ENCODE measurements at places on chromosomes 1 and 21.

DNA sequence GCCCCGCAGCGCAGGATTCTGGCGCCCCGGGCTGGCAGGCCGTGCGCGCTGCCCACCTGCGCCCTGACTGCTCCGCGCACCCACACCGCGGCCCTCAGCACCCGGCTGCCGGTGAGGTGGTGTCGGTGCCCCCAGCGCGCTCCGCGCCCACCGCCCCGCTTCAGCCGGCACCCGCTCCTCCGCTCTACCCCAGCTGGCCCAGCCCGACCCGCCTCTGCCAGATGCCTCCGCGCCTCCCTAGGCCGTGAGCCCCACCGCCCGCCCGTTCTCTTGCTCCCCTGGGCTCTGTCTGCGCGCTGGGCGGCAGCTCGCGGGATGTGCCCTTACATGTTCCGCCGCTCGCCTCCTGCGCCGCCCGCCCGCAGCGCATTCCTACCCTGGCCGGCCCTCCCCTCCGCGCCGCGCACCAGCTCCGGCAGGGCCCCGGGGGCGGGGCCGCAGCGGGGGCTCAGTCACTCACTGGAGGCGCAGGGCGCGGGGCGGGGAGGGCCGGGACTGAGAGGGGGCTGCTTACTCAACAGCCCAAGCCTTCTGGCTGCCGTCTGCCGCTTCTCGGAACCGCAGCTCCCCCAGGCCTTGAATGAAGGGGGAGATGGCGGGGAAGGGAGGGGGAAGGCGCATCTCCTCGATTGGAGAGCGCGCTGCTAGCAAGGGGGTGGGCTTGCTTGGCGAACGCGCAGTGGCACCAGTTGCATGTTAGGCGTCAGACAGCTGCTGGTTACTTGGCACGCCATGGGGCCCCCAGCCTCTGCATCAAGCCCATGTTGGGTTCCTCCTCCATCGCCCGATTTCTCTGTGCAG is at the start of gene PHLDA3:
Gene PHLDA3, minus strand, starts transcription at position 345 of the 801 bp plus-strand sequence. CDS start 402 bp downstream, outside the sequence.
- DNase-seq: peak; percentile 93

DNA sequence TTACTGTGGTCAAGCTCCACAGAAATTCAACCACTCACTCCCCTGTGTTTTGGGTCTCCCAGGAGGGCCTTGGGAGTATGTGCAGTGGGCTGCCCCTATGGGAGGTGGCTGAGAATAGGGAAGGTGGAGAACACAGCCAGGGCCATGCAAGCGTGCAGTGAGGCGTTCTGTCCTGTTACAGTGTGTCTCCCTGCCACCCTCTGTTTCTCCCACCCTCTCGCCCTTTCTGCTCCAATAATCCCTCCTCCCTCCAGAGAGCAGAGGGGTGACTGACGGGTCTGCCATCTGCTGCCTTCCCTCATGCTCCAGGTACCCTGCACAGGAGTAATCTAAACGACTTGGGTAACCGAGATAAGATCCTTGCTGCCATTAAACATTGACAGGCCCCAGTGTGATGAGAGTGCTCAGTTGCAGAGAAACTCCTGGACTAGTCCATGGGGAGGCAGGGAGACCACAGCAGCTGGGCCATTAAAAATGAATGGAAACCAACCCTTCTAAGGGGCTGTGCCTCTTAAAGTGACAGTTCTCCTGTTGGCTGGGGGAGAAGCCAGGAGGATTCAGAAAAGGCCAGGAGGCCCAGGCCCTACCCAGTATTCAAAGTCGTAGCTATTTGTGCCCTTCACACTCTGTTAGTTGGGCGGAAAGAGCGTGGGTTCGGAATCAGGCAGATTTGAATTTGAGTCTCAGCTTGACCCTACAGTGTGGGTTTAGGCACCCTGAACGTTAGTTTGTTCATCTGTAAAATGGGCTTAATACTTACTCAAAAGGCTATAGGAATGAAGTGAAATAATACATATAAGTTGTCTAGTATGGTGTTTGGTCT is 22.4 kb upstream of the BTG2 start:
- DNase-seq: no peak

DNA sequence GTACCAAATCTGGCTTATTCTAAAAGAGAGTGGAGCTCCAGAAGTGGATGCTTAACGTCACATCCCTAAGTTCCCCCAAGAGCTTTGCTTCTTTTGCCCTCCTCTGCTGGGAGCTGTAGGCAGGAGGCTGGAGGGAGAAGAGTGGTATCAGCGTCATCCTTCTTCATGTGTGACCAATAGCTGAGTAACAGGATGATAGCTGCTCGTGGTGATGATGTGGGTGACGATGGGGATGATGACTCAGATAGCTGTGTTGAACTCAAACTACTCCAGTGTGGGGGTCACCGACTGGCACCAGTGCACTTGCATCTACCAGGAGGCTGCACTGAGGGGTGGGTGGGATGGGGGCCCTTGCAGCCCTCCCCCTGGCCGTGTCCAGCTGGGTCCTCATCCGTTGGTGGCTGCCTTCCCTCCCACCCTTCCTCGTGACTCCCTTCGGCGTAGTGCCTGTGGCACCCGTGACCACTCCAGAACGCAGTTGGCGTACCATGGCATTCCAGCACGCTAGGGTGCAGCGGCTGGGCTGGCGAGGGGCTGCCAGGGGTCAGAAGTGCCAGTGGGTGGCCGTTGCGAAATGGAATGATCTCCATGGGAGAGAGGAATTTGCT is 1.1 kb downstream of the IGFN1 start:
- DNase-seq: peak; percentile 75

DNA sequence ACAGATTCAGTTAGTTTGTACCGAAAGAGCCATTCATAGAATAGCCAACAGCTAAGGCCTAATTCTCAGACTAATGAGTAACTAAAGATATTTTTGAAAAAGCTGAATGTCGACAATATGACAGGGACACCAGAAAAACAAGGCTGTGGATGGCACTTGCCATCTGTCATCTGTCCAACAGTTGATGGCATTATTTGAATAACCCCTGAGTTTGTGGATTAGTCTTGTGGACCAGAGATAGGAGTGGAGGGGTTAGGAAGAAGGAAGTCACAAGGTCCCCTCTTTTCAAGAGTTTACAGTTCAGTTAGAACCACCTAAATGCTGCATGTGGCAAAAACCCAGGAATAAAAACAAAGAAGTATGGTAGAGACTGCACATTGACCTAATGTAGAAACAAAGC is 356.5 kb upstream of the DUSP10 start:
- no peak for DNase-seq

GRCh38 chr1:85259118-85259911 is at the start of gene C1orf52:
C1orf52 (minus strand) TSS chr1:85259662; CDS start chr1:85259633, 29 bp downstream.
- DNase-seq: peak; percentile 90

GRCh38 chr1:53321776-53322602 is 5.9 kb downstream of the LRP8 start:
- DNase-seq: no peak

- peak; percentile 73 for DNase-seq
These were observed at the start of gene DNAH14 for GRCh38 chr1:224929335-224930237. DNAH14 (plus strand) TSS chr1:224929675; CDS start chr1:224952703, 23,028 bp downstream.

GRCh38 chr1:171916315-171916771 is 75.0 kb downstream of the DNM3 start:
- DNase-seq: no peak

- DNase-seq: no peak
These were observed 926 bp downstream of the MRPL55 start for GRCh38 chr1:228108055-228108690.

GRCh38 chr1:156129687-156130577 is 15.4 kb downstream of the LMNA start:
- DNase-seq: peak; percentile 98

DNA sequence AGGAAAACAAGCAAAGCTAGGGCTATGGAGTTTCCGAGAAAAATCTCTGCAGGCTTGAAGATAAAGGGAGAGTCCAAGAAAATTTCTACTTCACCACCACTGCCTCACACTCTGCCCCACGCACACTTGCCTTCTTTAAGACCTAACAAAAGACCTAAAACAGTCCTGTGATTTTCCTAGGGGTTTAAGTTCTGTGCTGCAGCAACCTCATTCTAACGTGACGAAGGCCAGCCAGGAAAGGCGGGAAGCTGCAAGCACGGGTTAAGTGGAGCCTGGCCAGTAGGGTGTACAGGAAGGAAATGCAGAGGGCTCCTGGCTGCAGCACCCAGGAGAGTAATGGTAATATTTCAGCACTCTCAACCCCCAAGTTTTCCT is 1.5 kb downstream of the SPATA6 start:
- peak; percentile 8 for DNase-seq

- DNase-seq: peak; percentile 91
These were observed 125.9 kb downstream of the MAST2 start for GRCh38 chr1:45929257-45929687.

DNA sequence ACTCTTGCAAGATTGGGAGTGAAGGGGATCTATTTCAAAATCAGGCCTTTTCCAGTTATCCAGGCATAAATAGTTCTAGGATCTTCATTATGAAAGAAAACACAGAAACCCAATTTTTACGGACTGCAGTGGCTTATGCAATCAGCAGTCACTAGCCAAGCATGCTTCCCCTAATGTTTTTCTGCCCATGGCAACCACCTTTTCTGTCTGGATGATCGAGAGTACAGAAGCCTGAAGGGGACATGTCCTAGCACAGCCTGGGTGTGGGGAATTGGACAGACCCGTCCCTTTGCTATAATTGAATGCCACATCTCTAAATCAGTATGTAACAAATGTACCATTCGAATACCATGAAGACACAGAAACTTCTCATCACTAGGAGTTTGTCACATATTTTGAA is 29.8 kb upstream of the NCAM2 start:
- DNase-seq: peak; percentile 0

DNA sequence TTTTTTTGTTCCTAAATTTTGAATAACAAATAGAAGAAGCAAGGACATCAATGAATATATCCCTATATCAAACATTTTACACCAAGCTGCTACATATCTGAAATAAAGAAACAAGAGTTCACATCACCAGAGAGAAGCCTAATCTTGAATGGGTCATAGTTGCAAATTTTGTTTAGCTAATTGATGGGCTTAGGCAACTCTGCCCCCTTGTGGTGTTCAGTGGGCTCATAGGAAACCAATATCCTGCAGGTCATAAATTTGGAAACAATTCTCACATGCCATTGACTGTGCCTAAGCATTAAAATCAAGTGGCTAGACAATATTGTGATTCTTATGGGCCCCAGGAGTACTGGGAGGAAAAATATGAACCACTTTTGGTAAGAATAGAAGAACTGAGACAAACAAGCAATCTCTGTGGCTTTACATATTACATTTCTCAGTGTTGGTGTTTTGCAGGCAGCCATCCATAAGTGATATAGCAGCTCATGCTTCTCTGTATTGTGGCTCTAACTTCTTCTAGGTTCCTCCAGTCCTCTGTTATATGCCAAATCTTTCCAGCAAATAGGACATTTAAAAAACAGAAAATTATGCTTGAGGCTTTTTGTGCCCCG is 1262.8 kb upstream of the PRMT6 start:
- DNase-seq: no peak

GRCh38 chr1:173253046-173253445 is 45.9 kb upstream of the TNFSF4 start:
- no peak for DNase-seq

GRCh38 chr1:38580594-38580993 is 279.0 kb downstream of the RRAGC start:
- no peak for DNase-seq

DNA sequence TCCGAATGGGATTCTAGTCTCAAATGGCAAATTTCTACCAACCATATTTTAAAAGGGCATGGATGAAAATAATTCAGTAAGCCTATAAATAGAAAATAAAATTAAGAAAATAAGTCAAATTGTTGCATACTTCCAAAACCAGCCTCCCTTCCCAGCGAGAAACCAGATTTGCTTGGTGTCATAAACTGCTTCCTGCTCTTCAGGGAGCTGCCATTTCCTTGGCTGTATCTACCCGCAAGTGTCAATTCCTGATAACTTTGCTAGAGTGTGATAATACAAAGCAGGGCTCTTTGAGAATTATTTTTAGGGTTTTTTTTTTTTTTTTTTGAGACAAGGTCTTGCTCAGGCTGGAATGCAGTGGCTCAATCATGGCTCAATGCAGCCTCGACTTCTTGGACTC is 62.3 kb downstream of the S1PR1 start:
- DNase-seq: no peak

- DNase-seq: no peak
These were observed 8.7 kb downstream of the RNF220 start for GRCh38 chr1:44413740-44414139.

- no peak for DNase-seq
These were observed 262.3 kb downstream of the FAF1 start for GRCh38 chr1:50697440-50698421.

DNA sequence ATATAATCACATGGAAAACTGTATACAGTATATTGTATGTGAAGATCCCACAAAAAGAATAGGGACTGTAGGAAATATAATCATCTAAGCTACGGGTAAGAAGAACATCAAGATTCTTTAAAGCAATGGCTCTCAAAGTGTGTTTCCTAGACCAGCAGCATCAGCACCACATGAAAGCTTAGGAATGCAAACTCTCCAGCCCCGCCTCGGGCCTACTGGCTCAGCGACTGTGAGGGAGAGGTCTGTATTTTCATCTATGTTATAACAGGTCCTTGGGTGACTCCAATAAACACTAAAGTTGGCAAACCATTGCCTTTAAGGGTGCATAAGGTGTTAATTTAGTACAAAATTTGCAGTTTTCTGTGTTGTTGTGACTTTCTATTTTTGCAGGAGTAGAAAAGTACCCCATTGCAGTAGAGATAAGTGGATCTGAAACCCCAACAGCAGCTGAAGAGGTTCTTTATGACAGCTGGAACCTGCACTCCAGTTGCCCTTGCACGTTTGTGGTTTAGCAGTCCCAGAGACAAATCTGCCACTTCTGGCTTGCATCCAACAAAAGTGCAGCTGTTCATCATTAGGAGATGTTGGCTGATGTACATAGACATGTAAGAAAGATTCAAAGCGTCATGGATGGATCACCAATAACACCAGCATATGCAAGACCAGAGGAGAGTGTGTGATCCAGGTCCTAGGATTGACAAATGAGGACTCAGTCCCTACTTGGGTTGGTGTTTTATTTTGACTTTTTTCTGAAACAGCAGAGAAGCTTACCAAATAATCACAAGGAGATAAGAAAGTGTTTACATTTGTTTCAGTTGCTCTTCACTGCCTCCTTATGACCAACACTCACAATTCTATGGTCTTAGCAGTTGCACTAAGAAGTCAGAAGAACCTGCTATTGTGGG is 15.9 kb upstream of the IFNAR1 start:
- DNase-seq: peak; percentile 72

- DNase-seq: no peak
These were observed 50.7 kb upstream of the RHOU start for GRCh38 chr1:228684607-228685006.

- no peak for DNase-seq
These were observed 122.5 kb upstream of the CACYBP start for GRCh38 chr1:174877208-174877673.

- peak; percentile 52 for DNase-seq
These were observed 24.3 kb downstream of the PER3 start for GRCh38 chr1:7808253-7808844.

DNA sequence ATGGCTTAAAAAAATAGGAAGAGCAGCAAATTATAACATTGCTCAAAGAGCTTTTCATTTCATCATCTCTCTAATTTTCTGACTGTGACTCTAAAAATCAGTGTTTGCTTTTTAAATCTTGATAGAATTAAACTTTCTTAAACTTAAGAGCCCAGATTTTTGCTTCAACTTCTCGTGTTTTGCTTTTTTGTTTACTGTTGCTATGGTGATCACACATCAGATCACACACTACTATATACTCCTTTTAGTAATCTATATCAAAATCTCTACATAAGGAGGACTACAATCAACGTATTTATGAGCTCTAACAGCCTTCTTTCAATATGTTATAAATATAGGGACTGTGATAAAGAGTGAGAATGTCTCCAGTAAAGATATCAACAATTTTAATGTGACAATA is 537.3 kb downstream of the KCNT2 start:
- no peak for DNase-seq

GRCh38 chr1:84116558-84116957 is 27.5 kb upstream of the PRKACB start:
- DNase-seq: no peak

GRCh38 chr1:154869351-154870114 is 548 bp downstream of the KCNN3 start:
- peak; percentile 22 for DNase-seq

GRCh38 chr1:159000625-159001024 is 9.1 kb upstream of the IFI16 start:
- peak; percentile 92 for DNase-seq
